NCI-H1930 (cell line): ENCODE measurements at places on chromosomes 13 and 19.

GRCh38 chr13:73299787-73300186 is 241.0 kb downstream of the KLF5 start:
- no peak for DNase-seq

DNA sequence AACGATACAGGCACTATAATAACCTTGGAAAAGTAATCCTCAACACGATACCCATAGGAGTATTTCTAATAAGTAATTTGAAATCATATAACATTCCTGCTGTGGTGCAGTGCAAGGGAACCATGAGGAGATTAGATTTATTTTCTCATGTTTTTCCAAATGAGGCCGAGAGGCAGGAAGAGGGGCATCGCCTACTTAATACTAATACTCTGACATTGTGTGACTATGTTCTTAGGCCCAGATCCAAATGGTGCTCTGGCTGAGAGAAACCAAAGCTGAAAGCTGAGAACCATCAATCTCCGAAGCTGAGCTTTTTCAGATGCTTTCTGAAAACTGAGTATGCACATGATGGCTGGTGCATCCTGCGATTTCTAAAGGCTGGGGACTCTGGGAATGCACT is 248.0 kb upstream of the MAB21L1 start:
- no peak for DNase-seq

DNA sequence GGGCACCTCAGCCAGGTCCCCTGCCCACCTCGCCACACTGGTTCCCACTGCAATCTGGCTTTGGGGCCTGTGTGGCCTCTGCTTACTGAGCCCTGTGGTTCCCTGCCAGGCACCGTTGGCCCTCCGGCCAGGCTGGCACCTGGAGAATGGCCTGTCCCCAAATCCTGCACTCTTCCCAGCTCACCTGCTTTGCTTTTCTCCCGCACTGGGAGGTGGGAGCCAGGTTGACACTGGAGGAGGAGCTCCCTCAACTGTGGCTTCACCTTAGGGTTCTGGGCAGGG is 97.0 kb downstream of the SCGB2B2 start:
- DNase-seq = no peak

DNA sequence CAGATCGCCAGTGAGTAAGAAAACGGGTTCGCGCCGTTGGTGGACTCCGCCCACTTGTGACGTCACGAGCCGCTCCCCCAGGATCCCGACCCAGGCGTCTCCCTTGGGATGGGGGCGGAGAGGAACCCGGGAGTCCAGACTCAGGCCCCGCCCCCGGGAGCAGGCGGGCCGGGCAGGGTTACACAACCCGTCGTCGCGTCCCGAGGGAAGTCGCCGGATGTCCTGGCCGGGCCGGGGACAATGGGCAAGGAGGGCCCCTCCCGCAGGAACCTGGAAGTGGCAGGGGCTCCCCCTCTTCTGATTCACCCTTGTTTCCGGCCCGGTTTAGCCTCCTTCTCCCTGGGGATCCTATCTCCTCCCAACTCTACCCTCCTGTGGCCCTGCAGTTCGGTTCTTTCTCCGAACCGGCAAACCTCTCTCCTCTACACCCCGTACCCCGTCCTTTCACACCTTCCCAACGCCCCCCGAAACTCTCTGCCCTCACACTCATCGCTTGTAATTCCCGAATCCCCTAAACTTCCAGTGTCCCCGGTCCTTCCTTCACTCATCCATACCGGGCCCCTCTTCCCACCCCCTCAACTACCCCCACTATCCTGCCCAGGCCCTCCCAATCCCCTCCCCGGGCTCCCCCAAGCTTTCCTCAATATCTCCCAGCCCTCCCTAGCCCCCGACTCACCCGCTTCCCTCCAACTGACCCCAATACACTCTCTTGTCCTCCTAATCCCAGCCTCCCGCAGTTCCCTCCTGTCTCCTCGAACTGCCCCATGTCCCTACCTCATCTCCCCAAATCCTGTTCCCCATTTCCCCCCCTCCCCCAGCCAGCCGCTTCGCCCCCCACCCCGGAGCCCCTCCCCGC is 20.0 kb upstream of the ERCC1 start:
- DNase-seq = peak; percentile 92

- no peak for DNase-seq
Observed at GRCh38 chr13:64078480-64078936, 2662.9 kb upstream of the PCDH20 start.

DNA sequence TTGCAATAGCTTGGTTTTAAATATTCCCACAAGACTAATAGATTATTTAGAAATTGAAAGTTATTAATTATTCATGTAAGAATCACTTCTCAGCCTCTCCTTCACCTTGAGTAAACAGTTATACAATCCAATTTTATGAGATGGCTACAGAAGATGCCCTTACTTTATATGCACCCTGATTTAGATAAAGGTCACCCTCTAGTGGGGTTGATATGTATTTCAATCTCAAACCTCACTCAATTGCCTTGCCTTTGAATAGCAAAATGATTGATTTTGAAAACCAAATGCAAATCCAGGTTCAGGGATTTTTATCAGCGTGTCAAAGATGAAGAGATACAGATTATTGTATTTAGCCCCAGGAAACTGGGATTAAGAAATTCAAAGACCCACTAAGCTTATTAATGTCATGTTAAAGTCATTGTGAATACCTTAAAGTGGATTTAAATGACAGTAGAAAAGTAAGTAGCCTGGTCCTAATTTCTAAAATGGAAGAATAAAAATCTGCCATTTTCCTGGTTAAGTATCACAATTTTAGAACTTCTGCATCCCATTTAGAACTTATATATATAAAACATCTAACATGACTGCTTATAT is 305.1 kb downstream of the ITGBL1 start:
- DNase-seq = peak; percentile 36

DNA sequence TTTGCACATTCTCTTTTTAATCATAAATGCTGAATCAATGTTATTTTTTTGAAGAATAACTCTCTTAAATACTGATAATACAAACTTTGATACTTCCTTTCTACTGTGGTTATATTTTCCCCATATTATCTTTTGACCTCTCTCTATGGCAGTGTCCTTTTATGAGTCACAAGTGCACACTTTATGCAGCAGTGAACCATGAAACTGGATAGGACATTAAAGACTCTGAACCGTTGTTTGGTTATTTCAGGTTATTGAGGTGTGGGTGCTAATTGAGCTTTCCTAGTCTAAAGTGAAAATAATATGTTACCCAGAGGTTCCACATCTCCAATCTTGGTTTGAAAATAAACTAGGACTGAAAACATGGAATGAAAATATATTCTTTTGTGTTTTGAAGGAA is 71.4 kb downstream of the DGKH start:
- DNase-seq = no peak

GRCh38 chr19:52065399-52065798 is 16.8 kb upstream of the ZNF432 start:
- no peak for DNase-seq

DNA sequence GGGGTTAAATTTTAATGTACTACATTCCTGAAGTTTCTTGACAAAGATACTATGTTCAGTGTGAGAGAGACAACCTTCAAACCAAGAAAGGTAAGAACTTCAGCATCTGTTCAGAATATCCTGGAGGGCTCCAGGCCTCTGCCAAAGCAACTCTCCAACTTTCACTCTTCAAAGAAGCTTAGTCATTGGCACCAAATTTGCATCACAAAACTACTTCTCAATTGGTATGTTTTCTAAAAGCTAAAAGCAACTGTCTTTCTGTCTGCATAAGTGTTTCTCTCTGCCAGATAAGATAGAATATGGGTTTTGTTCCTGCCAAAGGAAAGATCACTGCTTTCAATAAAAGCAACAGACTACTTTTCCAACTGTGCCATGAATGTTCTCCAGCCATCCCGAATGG is 187.4 kb downstream of the SUCLA2 start:
- no peak for DNase-seq

- DNase-seq = no peak
Observed at GRCh38 chr19:14761607-14762006, 16.8 kb downstream of the ADGRE2 start.

GRCh38 chr13:77902319-77902963 is 16.2 kb downstream of the EDNRB start:
- no peak for DNase-seq

- DNase-seq = peak; percentile 22
Observed at GRCh38 chr19:50669302-50670101, 20.3 kb downstream of the C19orf81 start.

DNA sequence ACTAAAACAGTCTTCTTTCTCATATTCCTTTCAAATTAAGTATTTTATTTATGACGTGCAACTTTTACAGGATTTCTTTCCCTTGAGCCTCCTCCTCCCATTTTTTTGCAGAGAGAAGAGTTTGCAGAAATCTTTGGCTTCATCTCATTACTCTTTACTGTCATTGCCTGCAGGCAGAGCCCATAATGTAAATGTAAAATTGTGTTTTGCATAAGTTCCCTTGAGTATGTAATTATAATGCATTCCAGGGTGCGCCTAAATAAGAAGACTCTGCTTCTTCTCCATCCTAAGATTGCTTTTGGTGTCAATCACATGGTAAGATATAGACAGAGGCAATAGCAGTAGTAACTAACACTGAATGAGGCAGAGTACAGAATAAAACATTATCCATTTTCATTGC is 23.0 kb downstream of the MIR17HG start:
- no peak for DNase-seq

DNA sequence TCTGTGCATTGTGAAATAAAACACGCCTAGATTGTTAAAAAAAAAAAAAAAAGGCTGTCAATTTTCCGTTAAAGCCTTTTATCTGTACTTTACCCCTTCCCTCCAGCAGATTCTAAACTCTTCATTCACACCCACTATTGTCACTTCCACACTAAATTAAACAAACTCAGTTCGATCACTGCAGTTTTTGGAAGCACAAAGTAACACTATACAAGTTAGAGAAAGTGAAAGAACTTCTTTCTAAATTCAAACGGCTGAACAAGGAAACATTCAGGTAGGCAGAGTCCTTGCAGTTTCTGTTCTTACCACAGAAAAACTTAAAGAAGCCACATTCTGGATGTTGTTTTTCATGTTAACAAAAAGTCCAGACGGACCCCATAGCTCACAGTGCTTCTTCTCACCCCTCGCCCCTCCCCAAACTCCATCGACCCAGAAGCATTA is 27.5 kb upstream of the UBE2L5 start:
- no peak for DNase-seq

GRCh38 chr19:50772476-50772875 is 2.2 kb downstream of the GPR32 start:
- no peak for DNase-seq

DNA sequence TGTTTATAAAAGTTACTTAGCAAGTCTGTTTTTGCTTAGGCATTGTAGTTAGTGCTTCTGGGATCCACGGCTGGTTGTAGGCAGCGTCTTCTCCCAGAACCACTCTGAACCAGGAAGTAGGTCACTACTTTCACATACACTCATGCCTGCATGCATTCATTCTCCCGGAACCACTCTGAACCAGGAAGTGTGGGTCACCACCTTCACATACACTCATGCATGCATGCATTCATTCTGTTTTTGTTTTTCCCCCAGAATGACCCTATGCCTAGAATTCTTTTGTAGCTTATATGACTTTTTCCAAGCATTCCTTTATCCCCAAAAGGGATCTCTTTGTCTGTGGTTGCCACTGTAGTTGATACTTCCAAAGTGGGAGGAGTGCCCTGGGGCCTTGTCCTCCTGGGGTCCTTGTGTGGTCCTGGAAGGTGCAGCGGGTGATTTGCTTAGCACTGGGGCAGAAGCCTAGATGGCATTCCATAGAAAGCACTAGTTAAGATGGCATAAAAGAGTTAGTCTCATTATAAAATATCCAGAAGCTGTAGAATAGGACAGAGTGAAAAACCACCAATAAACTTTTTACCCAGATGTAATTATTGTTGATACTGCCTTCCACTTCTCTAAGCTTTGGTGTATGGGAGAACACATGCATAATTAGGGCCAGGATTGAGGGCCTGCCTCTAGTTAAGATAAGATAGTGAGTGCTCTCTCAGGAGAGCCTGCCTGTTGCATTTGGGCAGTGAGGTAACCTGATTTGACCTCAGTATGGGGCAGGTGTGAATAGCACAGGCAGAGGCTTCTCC is 68.6 kb upstream of the TEX29 start:
- no peak for DNase-seq

- no peak for DNase-seq
Observed at GRCh38 chr19:14673088-14673487, 1.6 kb downstream of the ADGRE3 start.

- DNase-seq = no peak
Observed at GRCh38 chr19:23470873-23471545, 75.7 kb upstream of the ZNF91 start.

- DNase-seq = no peak
Observed at GRCh38 chr13:43776006-43776405, 10.8 kb downstream of the ENOX1 start.

DNA sequence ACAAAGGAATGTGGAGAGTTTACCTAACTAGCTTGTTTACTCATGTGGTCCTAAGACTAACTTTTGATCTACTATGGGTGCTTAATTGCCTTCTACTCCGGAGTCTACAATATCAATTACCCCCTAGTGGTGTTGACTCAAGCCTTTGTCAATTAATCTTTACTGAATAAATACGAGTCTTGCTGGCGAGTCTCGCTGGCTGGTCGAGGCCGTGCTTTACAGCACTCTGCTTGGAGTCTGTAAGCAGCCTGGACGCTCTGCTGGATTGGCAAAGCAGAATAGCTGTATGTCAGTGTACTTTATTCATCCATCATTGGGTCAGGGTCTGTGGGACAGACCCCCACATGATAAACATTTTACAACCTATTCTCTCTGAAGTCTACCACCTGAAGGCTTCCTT is 9.9 kb upstream of the SPART start:
- no peak for DNase-seq
